ENCODE measurements at places on chromosomes 4 and X. TPM values are rescaled to one million over a fixed set of nuclear protein-coding genes. Genes with fewer than 3 reads are reported as not detected.

DNA sequence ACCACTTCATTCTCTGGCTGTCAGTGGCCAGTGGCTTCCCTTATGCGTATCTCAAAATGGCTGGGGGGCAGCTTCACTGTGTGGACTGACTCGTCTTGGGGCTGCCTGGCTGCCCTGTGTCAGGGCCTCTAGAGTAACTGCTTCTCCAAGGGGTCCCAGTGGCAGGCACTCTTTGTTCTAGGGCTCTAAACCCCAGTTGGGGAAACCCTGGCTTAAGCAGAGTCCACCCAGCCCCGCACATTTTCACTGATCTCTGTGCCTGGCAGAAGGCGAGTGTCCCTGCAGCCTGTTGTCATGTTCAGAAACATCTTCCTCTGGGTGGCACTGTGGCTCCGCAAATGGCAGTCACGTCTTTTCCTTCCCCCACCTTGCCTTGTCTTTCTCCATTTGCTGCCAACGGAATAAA is 59.7 kb downstream of the NBDY start:
- no peak for DNase-seq

The AKAP14 gene
- total RNA-seq: not detected

GRCh38 chr4:123507376-123507775 is 110.8 kb downstream of the SPRY1 start:
- DNase-seq: no peak

DNA sequence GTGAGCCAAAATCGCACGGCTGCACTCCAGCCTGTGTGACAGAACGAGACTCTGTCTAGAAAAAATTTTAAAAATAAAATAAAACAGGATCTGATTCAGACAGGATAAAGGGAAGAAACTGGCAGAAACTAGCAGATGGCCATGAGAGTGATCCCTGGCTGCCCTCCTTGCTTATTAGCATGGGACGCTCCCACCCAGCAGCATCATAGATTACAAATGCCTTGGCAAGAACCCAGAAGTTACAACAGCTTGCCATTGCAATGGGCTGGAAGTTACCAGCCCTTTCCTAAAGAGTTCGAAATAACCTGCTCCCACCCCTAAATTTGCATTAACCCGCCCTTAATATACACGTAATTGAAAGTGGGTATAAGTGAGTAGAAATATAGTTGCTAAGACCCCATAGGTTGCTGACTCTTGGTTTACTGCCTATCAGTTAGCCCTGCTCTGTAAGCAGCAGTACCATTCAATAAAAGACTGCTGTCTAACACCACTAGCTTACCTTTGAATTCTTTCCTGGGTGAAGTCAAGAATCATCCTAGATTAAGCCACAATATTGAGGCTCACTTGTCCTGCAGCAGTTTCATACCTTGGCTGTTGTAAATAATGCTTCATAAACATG is 9.1 kb upstream of the XAGE2 start:
- no peak for DNase-seq

GRCh38 chr4:40722576-40723161 is 27.1 kb upstream of the NSUN7 start:
- DNase-seq: no peak

DNA sequence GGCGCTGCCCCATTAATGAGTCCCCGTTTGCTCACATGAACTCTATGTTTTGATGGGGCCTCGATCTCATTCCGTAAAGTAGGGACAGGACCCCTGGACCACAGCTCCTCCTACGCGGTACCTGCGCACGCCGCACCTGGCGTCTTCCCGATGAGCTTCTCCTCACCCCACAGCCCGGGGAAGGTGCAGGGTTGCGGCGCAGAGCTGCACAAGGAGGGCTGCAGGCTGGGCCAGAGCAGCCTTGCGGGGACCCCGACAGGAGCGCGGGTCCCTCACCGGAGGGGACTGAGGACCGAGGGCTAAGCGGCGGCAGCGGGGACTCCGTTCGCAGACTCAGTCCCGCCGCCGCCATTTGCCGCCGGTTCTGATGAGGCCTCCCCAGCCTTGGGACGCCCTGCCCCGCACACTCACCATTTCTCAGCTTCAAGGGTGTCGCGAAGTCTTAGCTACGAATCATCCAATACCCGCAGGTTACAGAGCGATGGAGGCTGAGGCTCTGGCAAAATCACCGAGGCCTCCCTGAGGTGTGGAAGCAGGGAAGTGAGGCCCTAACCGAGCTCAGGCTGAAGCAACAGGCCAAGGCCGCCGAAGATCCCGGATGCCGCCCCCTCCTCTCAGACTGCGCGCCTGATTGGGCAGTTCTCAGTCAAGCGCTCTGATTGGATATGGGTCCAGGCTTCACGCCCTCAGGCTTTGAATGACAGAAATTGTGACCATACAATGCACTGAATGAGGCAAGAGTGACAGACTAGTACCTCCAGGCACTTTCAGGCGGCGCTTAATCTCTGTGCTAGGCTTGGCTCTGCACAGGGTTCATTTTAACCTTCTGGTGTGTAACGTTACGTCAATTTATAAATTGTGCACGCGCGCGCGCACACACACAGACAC is 25.1 kb downstream of the ZNF721 start:
- DNase-seq: peak; percentile 99

The FHIP1A gene
- total RNA-seq: 11.6 TPM

DNA sequence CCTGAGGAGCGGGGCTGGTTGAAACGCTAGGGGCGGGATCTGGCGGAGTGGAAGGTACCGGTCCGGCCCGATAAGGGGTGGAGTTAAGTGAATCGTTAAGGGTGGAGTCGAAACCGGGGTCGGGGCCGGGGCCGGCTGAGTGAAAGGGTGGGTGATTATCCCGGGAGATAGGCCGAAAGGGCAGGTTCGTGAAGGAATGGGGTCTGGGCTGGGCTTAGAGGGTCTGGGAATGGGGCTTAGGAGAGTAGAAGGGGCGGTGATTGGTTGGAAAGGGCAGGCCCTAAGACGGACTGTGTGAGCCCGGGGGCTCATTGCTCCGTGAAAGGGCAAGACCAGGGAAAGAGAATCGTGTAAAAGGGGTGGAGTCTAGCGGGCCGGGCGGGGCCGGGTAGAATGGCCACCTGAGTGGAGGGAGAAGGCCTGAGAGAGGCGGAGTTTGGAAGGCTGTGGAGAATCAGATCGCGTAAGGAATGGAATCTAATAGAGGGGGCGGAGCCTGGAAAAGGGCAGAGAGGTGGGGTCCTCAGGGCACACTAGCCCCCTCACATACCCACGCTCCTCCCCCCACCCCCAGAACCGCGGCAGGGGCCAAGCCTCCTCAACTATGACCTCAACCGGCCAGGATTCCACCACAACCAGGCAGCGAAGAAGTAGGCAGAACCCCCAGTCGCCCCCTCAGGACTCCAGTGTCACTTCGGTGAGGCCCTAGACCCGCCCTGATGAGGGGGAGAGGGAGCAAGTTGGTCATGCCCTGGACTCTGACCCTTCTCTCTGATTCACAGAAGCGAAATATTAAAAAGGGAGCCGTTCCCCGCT is 430 bp downstream of the HDAC6 start:
- DNase-seq: peak; percentile 84

GRCh38 chr4:46909078-46909477 is at the start of gene COX7B2:
Gene COX7B2, minus strand, starts transcription at chr4:46909245. Its CDS starts 174,053 bp downstream, at chr4:46735192.
- no peak for DNase-seq

The USP17L15 gene
- not detected for total RNA-seq
